ENCODE measurements at places on chromosomes 16 and 17.

DNA sequence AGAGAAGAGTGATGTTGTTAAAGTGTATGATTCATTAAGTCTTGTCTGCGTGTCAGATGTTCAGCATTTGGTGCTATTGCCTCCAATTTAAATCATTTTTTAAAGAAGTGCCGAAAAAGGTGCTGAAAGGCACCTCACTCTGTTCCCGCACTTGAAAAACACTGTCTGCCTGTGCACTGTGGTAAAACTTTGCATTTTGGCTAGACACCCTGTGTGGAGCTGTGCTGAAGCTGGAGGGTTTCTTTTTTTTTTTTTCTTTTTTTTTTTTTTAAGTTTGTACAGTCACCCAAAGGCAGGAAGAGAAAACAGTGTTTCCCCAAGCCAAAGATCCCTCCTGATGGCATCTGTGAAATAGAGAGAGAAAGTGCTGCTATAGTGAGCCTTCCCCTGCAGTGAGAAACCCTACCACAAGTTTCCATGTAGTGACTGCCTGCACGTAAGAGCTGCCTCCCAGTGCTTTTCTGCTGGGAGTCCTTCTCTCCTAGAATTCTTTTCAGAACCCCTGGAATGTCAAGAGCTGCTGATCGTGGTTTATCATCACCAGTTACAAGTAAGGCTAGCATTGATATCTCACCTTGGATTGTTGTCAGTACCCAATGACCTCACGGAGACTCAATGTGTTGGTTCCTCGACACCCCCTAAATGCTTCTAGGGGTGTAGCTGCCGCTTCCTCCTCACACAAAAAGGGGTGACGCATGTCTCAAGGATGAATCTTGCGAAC, 116.0 kb upstream of the SOX9 start:
- peak; percentile 79 for DNase-seq

GRCh38 chr16:88853325-88853941, 3.3 kb downstream of the GALNS start:
- no peak for DNase-seq

DNA sequence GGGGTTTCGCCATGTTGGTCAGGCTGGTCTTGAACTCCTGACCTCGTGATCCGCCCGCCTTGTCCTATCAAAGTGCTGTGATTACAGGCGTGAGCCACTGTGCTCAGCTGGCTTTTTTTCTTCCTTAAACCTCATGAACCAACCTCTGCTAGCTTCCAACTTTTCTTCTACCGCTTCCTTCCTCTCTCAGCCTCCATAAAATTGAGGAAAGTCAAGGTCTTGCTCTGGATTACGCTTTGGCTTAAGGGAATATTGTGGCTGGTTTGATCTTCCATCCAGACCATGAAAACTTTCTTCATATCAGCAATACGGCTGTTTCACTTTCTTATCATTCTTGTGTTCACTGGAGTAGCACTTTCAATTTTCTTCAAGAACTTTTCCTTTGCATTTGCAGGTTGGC, 57.5 kb upstream of the SDK2 start:
- no peak for DNase-seq

DNA sequence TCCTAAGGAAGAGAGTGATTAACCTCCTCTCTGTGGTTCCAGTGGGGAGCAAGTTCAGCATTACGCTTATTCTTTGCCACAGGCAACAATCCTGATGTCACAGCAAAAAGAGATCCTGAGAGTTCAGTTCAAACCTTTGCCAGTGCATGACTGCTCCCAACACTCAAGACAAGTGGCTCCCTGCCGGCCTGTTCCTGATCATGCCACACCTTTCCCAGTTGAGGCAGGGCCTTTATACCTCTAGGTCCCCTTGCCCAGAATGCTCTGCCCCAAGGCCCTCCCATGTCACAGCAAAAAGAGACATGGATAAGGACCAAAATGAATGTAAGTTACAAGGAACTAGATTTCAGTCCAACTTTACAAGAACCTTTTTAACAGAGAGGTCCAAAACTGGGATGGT, 31.0 kb upstream of the ARHGAP23 start:
- no peak for DNase-seq

- DNase-seq, result no peak
Observed at GRCh38 chr16:407253-407652, 5.6 kb downstream of the DECR2 start.

DNA sequence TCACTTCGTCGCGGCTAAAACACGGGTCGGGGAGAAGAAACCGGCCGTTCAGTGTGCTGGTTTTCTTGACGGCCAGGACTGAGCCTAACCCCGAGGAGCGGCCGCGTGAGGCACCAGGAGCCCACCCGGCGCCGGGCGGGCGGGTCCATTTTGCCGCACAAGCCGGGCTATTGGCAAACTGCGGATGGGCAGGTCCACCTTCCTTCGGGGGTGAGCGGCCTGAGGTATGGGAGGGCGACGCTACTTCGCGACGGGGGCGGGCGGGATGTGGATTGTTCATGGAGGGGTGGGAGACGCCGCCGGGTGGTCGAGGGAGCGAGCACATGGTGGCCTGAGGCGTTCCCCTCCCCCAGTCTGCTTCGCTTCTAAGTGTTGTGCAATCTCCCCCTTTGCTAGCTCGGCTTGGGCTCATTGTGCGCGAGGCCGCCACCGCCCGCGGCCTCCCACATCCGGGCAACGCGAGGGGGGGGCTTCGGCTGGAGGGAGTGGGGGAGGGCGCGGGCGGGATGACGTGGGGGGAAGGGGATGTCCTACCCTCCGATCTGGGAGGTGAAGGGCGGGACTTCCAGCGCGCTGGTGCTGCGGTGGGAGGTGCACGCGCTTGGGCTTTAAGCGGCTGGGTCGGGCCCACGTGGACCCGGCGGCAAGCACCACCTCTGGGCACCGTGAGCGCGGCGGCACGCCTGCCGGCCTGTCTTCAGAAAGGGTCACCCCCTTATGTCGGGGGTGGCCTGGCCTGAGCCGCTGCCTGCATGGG, 5.9 kb upstream of the CD68 start:
- no peak for DNase-seq

GRCh38 chr16:60905811-60906210, 1130.4 kb downstream of the CDH8 start:
- no peak for DNase-seq

Data from GM12878 (cell line).